ENCODE measurements at places on chromosomes 2 and 18. TPM values are rescaled to one million over a fixed set of nuclear protein-coding genes. Genes with fewer than 3 reads are reported as not detected.

The ARHGAP28 gene
- not detected for total RNA-seq

The DSC3 gene
- not detected for total RNA-seq

The SH2D6 gene
- total RNA-seq: 0.53 TPM

The EFR3B gene
- total RNA-seq: 0.10 TPM

The IL18R1 gene
- 6.0 TPM for total RNA-seq

The CTAGE1 gene
- not detected for total RNA-seq

The BCL2 gene
- 201 TPM for total RNA-seq

The GRHL1 gene
- 0.07 TPM for total RNA-seq

The YES1 gene
- total RNA-seq: 8.2 TPM

The ARHGAP15 gene
- 271 TPM for total RNA-seq

The DTNA gene
- not detected for total RNA-seq

The REG1B gene
- 5.4 TPM for total RNA-seq

The COL3A1 gene
- total RNA-seq: not detected

The CCDC178 gene
- total RNA-seq: not detected

The FABP1 gene
- 0.49 TPM for total RNA-seq

The EFHD1 gene
- total RNA-seq: 2.2 TPM

The DOCK10 gene
- total RNA-seq: 225 TPM

The DSG4 gene
- not detected for total RNA-seq

The HOXD3 gene
- total RNA-seq: not detected

The AGXT gene
- 0.76 TPM for total RNA-seq

The IL1R2 gene
- total RNA-seq: 0.59 TPM

The TMEM87B gene
- total RNA-seq: 16.8 TPM

The CHRNG gene
- total RNA-seq: not detected

The RAB6C gene
- not detected for total RNA-seq

The PSMA8 gene
- total RNA-seq: 0.83 TPM

The NYAP2 gene
- total RNA-seq: not detected

All from T-cell (primary cell).